ENCODE measurements at places on chromosomes 7 and 10.

DNA sequence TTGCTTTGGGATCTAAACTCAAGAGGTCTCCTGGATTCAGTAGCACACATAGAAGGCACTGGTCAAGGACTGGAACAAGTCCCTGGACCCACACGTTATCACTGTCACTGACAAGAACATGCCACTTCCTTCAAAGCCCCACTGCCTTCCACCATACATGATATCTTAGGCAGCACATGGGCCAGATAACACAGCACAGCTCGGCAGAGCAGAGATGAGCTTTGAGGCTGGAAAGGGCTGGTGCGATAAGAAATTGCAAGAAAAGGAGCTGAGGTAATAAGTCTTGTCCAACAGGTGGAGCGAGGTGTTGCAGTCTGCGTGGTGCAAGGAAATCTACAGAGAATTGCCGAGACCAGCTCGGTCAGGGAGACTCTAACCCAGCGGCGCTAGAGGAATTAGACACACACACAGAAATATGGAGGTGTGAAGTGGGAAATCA lies 139.8 kb upstream of the CDK13 start:
- no peaks in the 10 kb centered on the region for H3K36me3 ChIP-seq
- DNase-seq: no peak
- H3K27me3 ChIP-seq: peaks cover 18% of the 10 kb centered on the region
- H3K4me1 ChIP-seq: peaks cover 9% of the 10 kb centered on the region

GRCh38 chr10:125661431-125661940 lies 21.5 kb downstream of the TEX36 start:
- peak overlapping the region; percentile 28 for H3K4me3 ChIP-seq
- peaks cover 21% of the 10 kb centered on the region for H3K4me1 ChIP-seq
- H3K27ac ChIP-seq: peak overlapping the region; percentile 83

DNA sequence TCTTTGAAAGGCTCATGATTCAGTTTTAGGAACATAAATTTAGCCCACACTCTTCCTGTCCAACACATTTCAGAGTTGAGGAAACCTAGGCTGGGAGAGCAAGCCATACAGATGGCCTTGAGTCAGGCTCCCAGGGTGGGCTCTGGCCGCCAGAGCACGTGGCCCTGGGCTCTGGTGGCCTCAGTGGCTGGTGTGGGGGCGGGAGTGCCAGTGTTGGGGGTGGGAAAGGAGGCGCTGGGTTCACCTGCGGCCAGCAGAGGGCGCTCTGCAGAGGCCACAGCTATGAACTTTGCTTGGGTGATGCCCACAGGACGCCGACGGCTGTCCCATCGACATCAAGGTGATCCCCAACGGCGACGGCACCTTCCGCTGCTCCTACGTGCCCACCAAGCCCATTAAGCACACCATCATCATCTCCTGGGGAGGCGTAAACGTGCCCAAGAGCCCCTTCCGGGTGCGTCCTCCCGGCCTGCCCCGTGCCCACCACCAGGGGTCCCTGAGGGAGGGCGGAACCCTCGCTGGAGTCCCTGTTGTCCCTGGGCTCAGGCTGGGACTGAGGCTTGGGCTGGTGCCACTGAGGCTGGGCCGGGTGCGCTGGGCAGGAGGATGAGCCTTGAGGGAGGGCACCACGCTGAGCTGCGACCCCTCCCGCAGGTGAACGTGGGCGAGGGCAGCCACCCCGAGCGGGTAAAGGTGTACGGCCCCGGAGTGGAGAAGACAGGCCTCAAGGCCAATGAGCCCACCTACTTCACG lies 11.9 kb downstream of the FLNC start:
- DNase-seq: peak; percentile 75
- H3K27me3 ChIP-seq: no peaks in the 10 kb centered on the region
- no peak overlapping the region for H3K4me3 ChIP-seq
- peak overlapping the region; percentile 30 for H3K27ac ChIP-seq
- H3K36me3 ChIP-seq: peaks cover 87% of the 10 kb centered on the region
- H3K4me1 ChIP-seq: peaks cover 7% of the 10 kb centered on the region

- H3K36me3 ChIP-seq: no peaks in the 10 kb centered on the region
- no peaks in the 10 kb centered on the region for H3K27me3 ChIP-seq
- H3K4me1 ChIP-seq: peaks cover 55% of the 10 kb centered on the region
- DNase-seq: peak; percentile 88
- H3K27ac ChIP-seq: peak overlapping the region; percentile 34
- H3K4me3 ChIP-seq: peak overlapping the region; percentile 54
These were observed 29.2 kb downstream of the COA1 start for GRCh38 chr7:43700059-43700501.

All from GM23248 (cell line).